ENCODE measurements at places on chromosomes 3 and 15. TPM values are rescaled to one million over a fixed set of nuclear protein-coding genes. Genes with fewer than 3 reads are reported as not detected.

The DNAH1 gene
- total RNA-seq = 1.8 TPM

DNA sequence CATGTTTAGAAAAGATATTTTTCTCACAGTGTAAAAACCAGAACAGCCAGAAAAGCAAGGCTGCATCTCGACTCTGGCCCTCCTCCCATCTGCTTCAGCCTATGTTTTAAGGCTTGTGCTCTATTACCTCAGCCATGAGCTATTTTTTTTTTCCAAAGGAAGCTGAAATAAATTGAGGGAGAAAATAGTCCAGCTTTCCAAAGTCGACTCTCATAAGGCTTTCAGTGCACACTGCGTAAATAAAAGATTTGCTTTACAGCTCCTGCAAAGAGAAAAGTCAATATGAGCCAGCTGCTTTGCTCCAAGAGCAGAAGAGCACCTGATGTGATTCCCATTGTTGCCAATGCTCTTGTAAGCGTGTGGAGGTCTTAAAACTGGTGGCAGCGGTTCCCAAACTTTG lies 26.7 kb downstream of the SCG3 start:
- no peak for DNase-seq

DNA sequence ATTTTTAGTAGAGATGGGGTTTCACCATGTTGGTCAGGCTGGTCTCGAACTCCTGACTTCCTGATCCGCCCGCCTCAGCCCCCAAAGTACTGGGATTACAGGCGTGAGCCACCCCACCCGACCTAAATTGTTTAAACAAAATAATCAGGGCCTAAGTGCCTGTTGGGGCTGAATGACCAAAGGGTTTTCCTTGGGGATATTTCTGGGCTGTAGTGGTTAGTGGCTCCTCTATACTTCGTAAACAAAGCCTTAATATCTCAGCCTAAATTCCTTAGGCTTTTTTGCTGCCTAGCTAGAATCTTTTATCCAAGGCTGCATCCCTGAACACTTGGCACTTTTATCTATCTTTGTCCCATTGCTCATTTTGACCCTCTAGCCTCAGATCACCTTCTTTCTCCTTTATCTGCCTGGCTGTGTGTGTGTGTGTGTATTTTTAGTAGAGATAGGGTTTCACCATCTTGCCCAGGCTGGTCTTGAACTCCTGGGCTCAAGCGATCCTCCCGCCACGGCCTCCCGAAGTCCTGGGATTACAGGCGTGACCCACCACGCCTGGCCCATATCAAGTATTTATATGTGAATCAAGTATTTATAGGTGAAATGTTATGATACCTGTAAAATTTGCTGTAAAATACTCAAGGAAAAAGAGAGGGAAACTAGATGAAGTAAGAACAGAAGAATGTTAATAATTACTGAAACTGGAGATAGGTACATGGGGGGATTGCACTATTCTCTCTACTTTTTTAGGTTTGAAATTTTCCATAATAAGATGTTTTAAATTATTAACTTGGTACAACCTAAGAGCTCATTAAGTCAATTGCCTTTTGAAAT lies 1.8 kb downstream of the NUSAP1 start:
- no peak for DNase-seq

The LINGO1 gene
- not detected for total RNA-seq

The NANOGP8 gene
- not detected for total RNA-seq

DNA sequence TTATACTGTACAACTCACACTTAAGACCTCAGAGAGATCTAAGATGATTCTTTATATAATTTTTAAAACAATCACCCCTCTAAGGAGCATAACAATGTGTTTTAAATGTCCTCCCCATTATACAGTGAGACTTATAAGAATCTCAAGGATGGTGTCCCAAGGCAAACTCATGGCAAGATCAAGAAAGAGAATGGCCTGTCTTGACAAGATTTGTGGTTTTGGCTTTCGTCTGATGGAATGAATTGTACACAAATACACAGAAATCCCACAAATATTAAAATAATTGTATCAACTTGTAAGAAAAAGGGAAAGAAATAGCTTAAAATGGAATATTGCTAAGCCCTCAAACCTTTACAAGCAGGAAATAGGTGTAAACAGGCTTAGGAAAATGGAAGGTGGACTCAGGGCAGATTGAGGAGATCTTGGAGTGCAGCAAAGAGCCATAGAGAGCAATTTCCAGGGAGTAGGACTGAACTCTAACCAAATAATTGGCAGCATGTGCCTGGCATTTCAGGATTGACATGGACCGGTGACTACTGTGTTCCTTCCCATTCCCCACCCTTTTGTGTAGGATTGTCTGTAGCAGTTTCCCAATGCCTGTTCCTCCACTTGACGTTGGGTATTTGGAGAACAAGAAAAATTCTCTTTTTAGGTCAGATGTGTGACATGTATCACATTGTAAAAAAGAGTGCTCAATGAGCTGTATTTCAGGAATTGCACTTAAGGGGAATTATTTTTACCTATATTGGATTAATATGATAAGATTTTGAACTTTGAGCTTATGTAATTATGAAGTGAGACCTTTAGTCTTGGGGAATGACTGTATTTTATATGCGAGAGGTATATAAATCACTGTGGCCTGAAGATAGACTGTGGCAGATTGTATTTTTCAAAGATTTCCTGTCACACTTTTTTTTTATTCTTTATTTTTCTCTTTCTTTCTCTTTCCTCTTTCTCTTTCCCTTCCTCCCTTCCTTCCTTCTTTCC lies 317.8 kb upstream of the SLITRK3 start:
- DNase-seq = no peak

The LRRC58 gene
- total RNA-seq = 21.1 TPM

The SPINK8 gene
- not detected for total RNA-seq

The EFHB gene
- total RNA-seq = 1.0 TPM

DNA sequence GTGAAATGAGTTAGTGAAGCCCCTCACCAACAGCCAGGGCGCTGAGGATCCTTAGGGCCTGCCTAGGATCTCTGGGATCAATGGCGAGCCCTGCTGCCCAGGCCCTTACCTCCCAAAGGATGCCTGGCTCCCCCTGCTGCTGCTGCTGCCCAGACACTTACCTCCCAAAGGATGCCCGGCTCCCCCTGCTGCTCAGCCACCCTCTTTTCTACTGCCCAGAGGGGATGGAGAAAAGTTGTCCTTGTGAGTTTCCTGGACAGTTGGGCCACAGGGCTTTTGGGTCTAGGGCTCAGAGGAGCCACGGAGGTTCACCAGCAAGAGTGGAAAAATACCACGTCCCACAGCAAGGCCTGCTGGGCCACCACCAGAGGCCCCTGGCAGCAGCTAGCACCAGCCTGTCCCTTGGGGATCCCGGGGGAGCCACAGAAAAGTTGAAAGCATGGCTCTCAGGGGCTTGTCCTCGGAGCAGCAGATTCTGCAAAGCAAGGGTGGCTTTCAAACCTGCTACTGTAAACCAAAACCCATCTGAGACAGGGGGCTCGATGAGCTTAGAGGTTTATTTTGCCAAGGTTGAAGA lies 59.4 kb downstream of the SLC6A6 start:
- DNase-seq = peak; percentile 81

The RETNLB gene
- not detected for total RNA-seq

DNA sequence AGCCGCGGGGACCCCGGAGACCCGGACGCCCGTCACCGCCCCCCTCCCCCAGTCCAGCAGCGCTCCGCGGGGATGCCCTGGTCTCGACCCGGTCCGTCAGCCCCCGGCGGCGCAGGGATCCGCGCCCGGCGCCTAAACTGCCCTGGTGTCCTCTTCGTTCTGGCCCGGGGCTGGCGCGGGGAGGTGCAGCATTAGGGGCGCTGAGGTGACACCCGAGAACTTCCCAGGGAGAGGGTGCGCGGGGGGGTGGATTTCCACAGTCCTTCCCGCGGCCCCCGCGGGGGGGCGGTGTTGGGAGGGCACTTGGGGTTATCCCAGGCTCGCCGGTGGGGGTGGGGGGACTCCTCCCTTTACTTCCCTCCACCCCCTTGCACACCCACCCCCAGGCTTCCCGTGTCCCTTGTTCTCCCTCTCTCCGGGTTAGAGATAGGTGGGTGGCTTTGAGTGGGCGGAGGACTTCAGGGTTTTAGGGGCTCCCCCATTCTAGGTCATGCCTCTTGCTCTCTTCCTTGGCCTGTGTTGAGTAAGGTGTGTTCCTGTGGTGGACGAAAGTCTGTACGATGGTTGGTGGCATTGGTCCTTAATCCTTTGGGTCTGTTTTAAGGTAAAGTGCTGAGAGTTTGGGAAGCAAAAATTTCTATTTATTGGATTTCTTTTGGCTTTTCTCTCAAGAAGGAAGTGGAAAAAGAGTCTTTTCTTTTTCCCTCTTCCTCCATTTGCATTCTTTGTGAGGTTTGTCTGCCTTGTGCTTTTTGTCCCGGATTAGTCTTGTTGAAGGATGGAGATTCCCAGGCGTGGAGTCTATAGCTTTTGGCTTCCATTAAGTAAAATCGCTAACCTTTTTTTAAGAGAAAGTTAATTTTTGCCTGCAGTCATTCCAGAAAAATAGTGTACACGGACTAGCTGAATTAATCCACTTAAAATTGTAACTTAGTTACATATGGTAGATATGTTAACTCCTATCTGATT lies 811 bp downstream of the SKIL start:
- peak; percentile 52 for DNase-seq

DNA sequence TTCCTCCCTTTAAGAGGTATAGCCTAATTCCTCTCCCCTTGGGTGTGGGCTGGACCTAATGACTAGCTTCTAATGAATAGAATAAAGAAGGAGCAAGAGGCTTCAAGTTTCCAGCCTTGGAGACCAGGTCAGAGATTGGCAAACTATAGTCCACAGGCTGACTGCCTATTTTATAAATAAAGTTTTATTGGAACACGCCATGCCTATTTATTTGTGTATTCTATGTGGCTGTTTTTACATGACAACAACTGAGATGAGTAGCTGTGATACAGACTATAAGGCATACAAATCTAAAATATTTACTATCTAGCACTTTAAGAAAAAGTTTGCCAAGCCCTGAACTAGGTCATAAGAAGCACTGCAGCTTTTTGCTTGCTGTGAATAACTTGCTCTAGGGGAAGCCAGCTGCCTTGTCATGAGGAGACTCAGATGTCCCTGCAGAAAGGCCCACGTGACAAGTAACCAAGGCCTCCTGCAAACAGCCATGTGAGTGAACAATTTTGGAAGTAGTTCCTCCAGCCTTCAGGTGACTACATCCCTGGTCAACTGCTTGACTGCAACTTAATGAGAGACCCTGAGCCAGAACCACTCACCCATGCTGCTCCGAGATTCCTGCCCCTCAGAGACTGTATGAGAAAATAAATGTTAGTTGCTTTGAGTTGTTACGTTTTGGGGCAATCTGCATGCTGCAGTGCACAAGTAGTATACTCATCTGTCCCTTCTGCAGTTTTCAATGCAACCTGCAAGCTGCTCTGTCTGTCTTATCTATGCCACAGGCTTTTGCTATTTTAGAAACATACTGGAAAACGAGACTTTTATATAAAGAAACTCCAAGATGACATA lies 21.1 kb upstream of the MAP3K13 start:
- no peak for DNase-seq

GRCh38 chr3:189953551-189953950 lies 167.1 kb downstream of the P3H2 start:
- peak; percentile 29 for DNase-seq

The ZBTB20 gene
- total RNA-seq = 13.4 TPM

DNA sequence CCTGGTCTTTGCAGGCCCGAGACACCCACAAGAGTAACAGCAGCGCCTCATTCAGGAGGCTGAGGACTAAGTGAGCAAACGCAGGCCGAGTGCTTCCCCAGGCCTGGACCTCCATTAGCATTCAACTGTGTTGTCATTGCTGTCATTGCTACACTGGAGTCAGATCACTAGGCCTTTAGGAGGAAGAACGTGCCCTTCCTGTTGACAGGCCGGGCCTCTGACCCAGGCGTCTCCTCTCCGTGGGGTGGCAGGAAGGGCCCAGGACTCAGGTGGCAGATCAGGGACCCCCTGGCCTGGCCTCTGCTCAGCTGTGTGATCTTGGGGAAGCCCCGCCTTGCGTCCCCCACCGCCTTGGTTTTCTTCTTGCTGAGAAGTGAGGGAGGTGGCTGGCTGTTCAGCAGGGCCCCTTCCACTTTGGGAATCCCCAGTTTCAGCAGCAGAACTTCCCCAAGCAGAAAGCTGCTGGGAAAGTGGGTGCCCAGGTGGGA lies 19.1 kb downstream of the ZDHHC19 start:
- DNase-seq = no peak

GRCh38 chr15:99467853-99468464 lies 97.8 kb upstream of the MEF2A start:
- DNase-seq = no peak

- no peak for DNase-seq
Measured at GRCh38 chr3:117856354-117856753, 1146.8 kb downstream of the TUSC7 start.

DNA sequence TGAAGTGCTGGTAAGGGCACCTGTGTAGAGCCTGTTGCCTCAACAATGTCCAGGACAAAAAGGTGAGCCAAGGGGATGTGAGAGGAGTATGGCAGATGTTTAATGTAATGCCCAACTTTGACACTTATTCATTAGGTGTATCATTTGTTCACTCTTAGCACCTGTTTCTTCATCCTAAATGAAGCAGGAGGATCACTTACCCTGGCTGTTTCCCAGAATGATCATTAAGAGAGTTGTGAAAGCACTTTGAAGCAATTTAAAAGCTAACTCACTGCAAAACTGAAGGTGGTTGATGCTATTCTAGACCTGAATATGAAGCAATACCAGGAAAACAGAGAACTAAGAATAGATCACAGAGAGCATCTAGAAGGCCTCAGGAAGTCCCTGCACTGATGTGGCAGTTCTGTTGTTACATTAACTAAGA lies 3.4 kb upstream of the HHLA2 start:
- DNase-seq = no peak

Data from fibroblast of lung (primary cell).